ENCODE measurements at places on chromosomes 11 and 22. TPM values are rescaled to one million over a fixed set of nuclear protein-coding genes. Genes with fewer than 3 reads are reported as not detected.

- no peak overlapping the region for H3K4me3 ChIP-seq
- DNase-seq: peak; percentile 31
- H3K27ac ChIP-seq: peak overlapping the region; percentile 42
- H3K36me3 ChIP-seq: peaks cover 61% of the 10 kb centered on the region
Measured at GRCh38 chr11:60937144-60937527, 12.9 kb downstream of the TMEM132A start.

GRCh38 chr11:396948-397548 is 3.0 kb downstream of the PKP3 start:
- peak; percentile 64 for DNase-seq
- H3K4me1 ChIP-seq: peaks cover 9% of the 10 kb centered on the region
- H3K27ac ChIP-seq: no peak overlapping the region
- H3K27me3 ChIP-seq: peaks cover 14% of the 10 kb centered on the region

OR52I2 gene
- not detected for polyA plus RNA-seq

TYR gene
- 0.08 TPM for polyA plus RNA-seq

DNA sequence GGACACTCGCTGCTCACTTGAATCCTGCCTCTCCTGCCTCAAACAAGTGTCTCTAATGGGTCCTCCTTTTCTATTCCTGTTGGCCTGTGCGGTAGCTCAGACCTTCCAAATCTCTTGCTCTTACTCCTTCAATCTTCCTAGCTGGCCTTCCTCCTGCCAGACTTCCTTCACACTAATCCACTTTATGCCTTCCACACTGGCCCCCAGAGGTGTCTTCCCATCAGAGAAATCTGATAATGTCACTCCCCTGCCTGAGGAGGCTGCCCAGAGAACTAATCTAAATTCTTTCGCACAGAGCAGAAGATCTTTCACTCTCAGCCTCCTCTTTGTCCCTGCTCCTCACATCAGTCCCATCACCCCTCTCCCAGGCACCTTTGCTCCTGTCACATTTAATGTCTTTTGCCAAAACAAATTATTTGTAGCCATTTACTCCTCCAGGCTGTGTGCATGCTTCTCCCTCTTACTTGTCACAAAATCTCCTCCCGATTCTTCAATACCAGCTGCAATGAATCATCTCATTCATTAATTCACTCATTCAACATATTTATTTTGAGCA is 175.7 kb downstream of the MAML2 start:
- H3K27me3 ChIP-seq: peaks cover 16% of the 10 kb centered on the region
- H3K27ac ChIP-seq: no peak overlapping the region
- peaks cover 9% of the 10 kb centered on the region for H3K4me1 ChIP-seq
- H3K36me3 ChIP-seq: no peaks in the 10 kb centered on the region
- no peak overlapping the region for H3K4me3 ChIP-seq

DNA sequence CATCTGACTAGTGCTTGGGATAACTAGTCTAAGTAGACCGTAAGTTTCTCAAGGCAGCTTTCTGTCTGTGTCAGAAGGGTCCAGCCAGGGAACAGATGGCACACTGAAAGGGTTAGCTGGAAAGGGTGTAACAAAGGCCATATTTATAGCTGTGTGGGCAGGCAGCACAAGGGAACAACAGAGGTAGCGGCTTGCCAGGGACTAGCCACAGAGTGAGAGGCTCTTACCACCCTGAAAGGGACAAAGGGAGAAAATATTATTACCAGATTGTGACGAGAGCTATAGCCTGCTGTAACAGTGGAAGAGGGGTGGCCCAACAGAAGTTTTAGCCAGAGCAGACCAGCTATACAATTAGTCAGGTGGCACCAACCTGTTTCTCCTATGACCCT is 129.4 kb downstream of the CCDC34 start:
- no peak overlapping the region for H3K4me3 ChIP-seq
- peak; percentile 53 for DNase-seq
- H3K36me3 ChIP-seq: no peaks in the 10 kb centered on the region
- H3K4me1 ChIP-seq: peaks cover 36% of the 10 kb centered on the region
- H3K27ac ChIP-seq: peak overlapping the region; percentile 87

- H3K27me3 ChIP-seq: peaks cover 2% of the 10 kb centered on the region
- H3K4me3 ChIP-seq: no peak overlapping the region
- H3K27ac ChIP-seq: no peak overlapping the region
- no peaks in the 10 kb centered on the region for H3K4me1 ChIP-seq
Measured at GRCh38 chr22:20624161-20624616, 116.8 kb downstream of the MED15 start.

DNA sequence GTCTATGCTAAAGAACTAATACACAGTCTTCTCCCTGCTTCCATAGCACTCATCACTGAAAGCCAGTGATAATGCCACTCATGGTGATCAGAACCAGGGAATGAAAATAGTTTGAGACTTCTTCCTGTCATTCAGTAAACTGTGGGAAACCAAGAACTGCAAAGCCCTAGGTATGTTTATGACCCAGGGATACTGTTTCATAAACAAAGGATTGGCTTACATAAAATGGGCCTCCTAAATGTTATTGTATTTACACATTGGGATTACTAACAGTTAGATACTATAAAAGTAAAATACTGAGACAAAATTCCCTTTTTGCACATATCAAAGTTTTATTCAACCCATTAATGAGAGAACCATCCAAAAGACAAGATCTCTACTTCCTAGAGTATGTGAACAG is 21.3 kb upstream of the CWF19L2 start:
- no peaks in the 10 kb centered on the region for H3K36me3 ChIP-seq
- peaks cover 3% of the 10 kb centered on the region for H3K27me3 ChIP-seq
- no peaks in the 10 kb centered on the region for H3K4me1 ChIP-seq
- H3K27ac ChIP-seq: no peak overlapping the region
- no peak for DNase-seq

DNA sequence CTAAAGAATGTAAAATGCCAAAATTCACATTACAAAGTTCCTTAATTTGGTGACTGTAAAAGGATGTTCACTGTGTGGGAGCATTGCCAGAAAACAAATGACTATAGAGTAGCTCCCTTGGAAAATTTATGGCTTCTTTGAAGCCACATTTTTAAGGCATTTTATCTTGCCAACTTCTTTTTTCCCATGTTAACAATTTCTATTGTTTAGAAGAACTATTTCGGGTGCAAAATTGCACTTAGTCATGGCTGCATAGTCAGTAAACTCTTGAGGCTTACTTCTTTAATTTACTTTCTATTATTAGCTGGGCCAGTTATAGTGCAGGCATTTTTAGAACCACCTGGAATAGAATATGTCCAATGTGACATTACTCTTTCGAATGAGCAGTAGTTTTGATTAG is 515.3 kb downstream of the JRKL start:
- no peak overlapping the region for H3K4me3 ChIP-seq
- no peaks in the 10 kb centered on the region for H3K36me3 ChIP-seq
- H3K4me1 ChIP-seq: no peaks in the 10 kb centered on the region

GRCh38 chr22:32744176-32744959 is 57.1 kb upstream of the TIMP3 start:
- no peaks in the 10 kb centered on the region for H3K36me3 ChIP-seq
- no peaks in the 10 kb centered on the region for H3K27me3 ChIP-seq
- H3K27ac ChIP-seq: peak overlapping the region; percentile 85
- peaks cover 26% of the 10 kb centered on the region for H3K4me1 ChIP-seq
- no peak for DNase-seq

CD3G gene
- not detected for polyA plus RNA-seq

MAPK8IP2 gene
- 0.34 TPM for polyA plus RNA-seq

CYB5R3 gene
- polyA plus RNA-seq: 161 TPM

GRCh38 chr11:66800720-66801428 is 42.4 kb upstream of the RCE1 start:
- no peak for DNase-seq
- H3K36me3 ChIP-seq: no peaks in the 10 kb centered on the region
- no peaks in the 10 kb centered on the region for H3K27me3 ChIP-seq
- no peak overlapping the region for H3K4me3 ChIP-seq
- no peak overlapping the region for H3K27ac ChIP-seq

DNA sequence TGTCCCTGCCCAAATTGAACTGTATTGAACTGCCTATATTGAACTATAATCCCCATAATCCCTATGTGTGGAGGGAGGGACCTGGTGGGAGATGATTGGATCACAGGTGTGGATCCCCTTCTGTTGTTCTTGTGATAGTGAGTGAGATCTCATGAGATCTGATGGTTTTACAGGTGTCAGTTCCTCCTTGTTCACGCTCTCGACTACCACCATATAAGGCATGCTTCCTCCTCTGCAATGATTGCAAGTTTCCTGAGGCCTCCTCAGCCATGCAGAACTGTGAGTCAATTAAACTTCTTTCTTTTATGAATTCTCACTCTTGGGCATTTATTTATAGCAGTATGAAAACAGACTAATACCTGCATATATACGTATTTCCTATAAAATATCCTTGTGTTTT is 206.5 kb upstream of the PDGFD start:
- H3K4me1 ChIP-seq: no peaks in the 10 kb centered on the region
- H3K4me3 ChIP-seq: no peak overlapping the region
- no peak overlapping the region for H3K27ac ChIP-seq
- no peaks in the 10 kb centered on the region for H3K27me3 ChIP-seq

- H3K4me3 ChIP-seq: peak within 1 kb of the TSS; percentile 64
- peaks cover 67% of the 10 kb centered on the region for H3K4me1 ChIP-seq
Measured at GRCh38 chr11:61917334-61918109, at the start of gene RAB3IL1. Gene RAB3IL1 (minus strand): TSS chr11:61917566. CDS start chr11:61917367, 199 bp downstream.

GRCh38 chr22:42116848-42117424 is 13.7 kb downstream of the CYP2D6 start:
- no peaks in the 10 kb centered on the region for H3K36me3 ChIP-seq
- no peak overlapping the region for H3K27ac ChIP-seq
- H3K4me1 ChIP-seq: peaks cover 3% of the 10 kb centered on the region
- no peak for DNase-seq
- H3K4me3 ChIP-seq: no peak overlapping the region
- no peaks in the 10 kb centered on the region for H3K27me3 ChIP-seq

MS4A6E gene
- not detected for polyA plus RNA-seq

OR2D2 gene
- polyA plus RNA-seq: not detected

CCDC117 gene
- polyA plus RNA-seq: 19.7 TPM

GRCh38 chr11:393219-394033 is 583 bp upstream of the PKP3 start:
- peaks cover 9% of the 10 kb centered on the region for H3K4me1 ChIP-seq
- H3K27ac ChIP-seq: no peak overlapping the region
- peaks cover 2% of the 10 kb centered on the region for H3K27me3 ChIP-seq
- no peak overlapping the region for H3K4me3 ChIP-seq
- DNase-seq: no peak

GRCh38 chr22:20158391-20159036 is 7.7 kb upstream of the CCDC188 start:
- H3K4me1 ChIP-seq: peaks cover 30% of the 10 kb centered on the region
- no peak overlapping the region for H3K4me3 ChIP-seq
- no peaks in the 10 kb centered on the region for H3K36me3 ChIP-seq

DNA sequence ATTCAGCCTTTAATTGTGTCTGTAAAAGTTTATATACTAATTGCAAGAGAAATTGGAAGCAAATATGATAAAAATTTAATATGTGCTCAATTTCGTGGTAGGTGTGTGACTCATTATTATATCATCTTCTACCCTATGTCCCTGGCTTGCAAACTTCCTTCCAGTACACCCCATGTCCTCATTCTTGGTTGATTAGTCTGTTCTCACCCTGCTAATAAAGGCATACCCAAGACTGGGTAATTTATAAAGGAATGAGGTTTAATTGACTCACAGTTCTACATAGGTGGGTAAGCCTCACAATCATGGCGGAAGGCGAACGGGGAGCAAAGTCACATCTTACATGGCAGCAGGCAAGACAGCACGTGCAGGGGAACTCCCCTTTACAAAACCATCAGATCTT is 11.9 kb downstream of the MRGPRX3 start:
- H3K27me3 ChIP-seq: no peaks in the 10 kb centered on the region
- no peaks in the 10 kb centered on the region for H3K36me3 ChIP-seq
- no peak overlapping the region for H3K27ac ChIP-seq
- no peak for DNase-seq

DCPS gene
- polyA plus RNA-seq: 15.8 TPM

MYOD1 gene
- 63.4 TPM for polyA plus RNA-seq

DNA sequence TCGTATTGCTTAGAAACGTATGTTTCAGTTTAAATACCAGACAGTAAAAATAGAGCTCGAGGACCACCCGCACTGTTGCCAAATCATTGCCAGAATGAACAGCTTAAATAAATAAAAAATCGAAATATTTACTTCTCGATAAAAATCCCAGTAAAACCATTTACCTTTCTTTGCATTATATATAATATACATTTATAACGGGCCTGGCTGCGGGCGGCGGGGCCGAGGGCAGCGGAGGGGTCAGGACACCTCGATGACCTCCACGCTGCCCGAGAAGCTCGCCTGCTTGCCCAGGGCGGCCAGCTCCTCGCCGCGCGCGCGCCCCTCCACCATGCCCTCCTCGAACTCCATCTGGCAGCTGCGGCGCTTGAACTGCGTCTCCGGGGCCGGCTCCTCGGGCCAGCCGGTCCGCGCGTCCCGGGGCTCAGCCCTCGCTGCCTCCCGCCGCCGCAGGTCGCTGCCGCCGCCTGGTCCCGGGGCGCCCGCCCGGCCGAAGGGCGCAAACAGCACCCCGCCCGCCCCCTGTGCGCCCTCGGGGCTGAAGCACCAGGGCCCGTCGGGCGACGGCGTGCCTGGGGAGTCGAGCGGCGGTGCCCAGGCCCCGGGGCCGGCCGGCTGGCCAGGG is 15.7 kb downstream of the DUSP8 start:
- peaks cover 51% of the 10 kb centered on the region for H3K4me1 ChIP-seq
- no peak overlapping the region for H3K4me3 ChIP-seq
- no peak overlapping the region for H3K27ac ChIP-seq

ALX4 gene
- 4.3 TPM for polyA plus RNA-seq

Measured in muscle of leg (tissue), 16 donors.